Dorsolateral prefrontal cortex (tissue), 122 donors: ENCODE measurements at places on chromosomes 6 and 20.

GRCh38 chr20:32079655-32080109 lies 27.6 kb downstream of the HCK start:
- no peak for DNase-seq

DNA sequence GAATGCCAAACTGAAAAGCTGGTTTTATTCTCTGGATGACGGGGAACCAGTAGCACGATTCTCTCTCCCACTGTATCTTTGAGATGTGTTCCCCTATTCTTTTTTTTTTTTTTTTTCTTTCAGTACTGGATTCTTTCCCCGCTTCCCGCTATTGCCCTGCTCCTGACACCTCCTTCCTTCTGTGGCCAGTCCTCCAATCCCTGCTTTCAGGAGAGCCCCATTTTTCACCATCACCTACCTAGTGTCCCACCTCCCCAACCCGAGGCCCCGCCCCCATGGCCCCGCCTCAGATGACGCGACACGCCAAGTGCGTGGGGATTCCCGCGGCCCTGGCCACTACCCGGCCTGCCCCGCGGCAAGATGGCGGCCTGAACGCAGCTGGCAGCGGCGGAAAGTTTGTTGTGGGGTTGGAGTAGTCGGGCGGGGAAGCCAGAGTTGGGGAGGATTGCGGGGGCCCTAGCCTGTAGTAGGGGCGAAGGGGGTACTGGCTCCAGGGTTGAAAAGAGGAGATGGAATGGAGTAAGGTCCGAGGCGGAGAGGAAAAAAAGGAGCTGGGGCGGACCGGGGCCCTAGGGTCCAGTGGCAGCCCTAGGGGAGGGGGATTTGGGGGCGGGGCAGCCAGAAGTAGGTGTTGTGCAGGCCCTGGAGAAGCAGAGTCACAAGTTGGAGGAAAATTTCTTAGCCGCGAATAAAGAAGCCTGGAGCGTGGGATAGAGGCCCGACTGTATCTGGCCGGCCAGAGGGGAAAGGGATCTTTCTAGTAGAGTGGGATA lies at the start of gene TJAP1:
Gene TJAP1 (plus strand): TSS at position 336 of the 773 bp plus-strand sequence. CDS start 21,432 bp downstream, outside the sequence.
- DNase-seq, result peak; percentile 91

DNA sequence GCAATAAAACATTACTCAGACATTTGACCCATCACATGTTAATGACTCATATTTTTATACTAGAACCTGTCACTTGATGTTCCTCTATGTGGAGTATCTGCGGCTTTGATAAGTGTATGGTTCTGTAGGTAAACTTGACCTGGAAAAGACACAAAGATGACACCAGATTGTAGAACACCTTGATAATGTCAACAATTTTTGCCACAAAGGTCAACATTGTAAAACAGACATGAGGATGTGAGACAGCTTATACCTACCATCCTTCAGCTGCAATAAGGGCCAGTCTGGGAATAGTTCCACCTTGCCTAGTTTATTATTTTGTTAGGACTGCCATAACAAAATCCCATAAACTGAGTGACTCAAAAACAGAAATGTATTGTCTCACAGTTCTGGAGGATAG lies 202.4 kb downstream of the LMBRD1 start:
- DNase-seq, result no peak

- DNase-seq, result no peak
These were observed 34.1 kb downstream of the CDYL start for GRCh38 chr6:4809999-4810918.

- peak; percentile 98 for DNase-seq
These were observed at the start of the genes ACOT8 and ZSWIM3 for GRCh38 chr20:45857114-45857881. Gene ACOT8, minus strand, starts transcription at chr20:45857392. Its CDS starts 77 bp downstream, at chr20:45857315. Gene ZSWIM3, plus strand, starts transcription at chr20:45857614. Its CDS starts 212 bp downstream, at chr20:45857826.

DNA sequence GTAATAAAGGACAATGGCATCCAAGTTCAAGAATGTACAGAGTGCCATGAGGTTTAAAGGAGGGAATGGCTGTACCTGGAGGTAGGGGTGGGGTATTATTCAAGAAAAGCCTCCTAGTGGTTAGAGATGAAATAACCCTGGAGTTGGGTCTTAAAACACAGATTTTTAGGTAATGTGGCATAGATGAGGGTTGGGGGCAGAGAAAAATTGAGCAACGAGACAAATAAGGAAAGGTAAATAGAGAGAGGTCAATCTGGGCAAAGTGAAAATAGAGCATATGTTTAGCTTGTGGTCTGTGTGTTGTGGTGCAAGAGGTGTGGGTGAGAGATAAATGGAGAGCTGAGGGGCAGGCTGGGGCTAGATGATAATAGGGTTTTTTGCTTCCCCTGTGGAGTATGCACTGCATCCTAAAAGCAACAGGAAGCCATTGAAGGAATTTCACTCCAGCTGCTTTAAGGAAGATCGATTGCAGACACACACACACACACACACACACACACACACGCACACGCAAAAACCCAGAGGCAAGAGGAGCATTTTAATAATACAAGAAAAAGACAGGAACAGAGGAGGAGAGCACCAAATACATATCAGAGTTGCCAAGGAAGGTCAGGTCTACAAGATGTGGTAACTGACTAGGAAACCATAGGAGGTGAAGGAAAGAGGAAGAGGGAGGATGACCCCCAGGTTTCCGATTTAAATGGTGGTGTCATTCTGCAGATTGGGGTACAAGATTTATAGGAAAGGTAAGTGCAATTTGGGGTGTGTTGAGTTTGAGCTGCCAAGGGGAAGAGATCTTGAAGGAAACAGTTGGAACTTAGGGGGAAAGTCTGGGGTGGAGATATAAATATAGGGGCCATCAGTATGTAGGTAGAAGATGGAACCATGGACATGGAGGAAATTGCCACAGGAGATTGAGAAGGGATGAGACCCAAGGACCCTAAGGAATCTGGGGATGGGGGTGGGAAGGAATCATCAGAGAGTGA lies 31.3 kb upstream of the ADGRF1 start:
- no peak for DNase-seq

GRCh38 chr6:131182991-131183425 lies 47.7 kb downstream of the AKAP7 start:
- no peak for DNase-seq

- DNase-seq, result no peak
These were observed 99.0 kb upstream of the GMDS start for GRCh38 chr6:2344319-2344905.
